ENCODE measurements at places on chromosomes 13 and 19.

- DNase-seq: no peak
These were observed 339.0 kb downstream of the DCT start for GRCh38 chr13:94140511-94140910.

GRCh38 chr19:38763795-38764220 lies 9.5 kb downstream of the LGALS7 start:
- DNase-seq: peak; percentile 41

- no peak for DNase-seq
These were observed 16.6 kb downstream of the VRK3 start for GRCh38 chr19:50008532-50008931.

GRCh38 chr13:20127262-20127561 lies 33.6 kb downstream of the GJA3 start:
- DNase-seq: peak; percentile 9

DNA sequence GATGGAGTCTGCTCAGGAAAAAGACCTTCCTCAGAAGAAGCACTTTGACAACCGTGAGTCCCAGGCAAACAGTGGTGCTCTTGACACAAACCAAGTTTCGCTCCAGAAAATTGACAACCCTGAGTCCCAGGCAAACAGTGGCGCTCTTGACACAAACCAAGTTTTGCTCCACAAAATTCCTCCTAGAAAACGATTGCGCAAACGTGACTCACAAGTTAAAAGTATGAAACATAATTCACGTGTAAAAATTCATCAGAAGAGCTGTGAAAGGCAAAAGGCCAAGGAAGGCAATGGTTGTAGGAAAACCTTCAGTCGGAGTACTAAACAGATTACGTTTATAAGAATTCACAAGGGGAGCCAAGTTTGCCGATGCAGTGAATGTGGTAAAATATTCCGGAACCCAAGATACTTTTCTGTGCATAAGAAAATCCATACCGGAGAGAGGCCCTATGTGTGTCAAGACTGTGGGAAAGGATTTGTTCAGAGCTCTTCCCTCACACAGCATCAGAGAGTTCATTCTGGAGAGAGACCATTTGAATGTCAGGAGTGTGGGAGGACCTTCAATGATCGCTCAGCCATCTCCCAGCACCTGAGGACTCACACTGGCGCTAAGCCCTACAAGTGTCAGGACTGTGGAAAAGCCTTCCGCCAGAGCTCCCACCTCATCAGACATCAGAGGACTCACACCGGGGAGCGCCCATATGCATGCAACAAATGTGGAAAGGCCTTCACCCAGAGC lies 16.2 kb upstream of the ZNF544 start:
- no peak for DNase-seq

DNA sequence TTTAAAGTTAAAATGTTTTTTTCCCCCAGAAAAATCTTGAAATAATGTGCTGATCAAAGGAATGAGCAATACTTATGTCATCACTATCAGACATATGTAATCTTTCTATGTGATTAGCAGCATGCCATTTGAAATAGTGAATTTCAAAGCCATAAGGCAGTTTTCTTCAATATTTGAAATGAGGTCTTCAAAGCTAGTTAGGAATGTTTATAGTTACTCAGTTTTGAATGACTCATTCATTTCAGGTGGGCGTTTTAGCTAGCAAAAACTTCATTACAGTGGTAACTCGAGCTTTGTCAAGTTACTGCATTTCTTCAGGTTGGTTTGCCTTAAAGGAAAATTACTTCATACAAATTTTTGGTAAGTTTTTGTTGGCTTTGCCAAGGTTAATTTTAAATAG lies 102.1 kb downstream of the ATP8A2 start:
- no peak for DNase-seq

GRCh38 chr19:48400018-48400742 lies 6.7 kb downstream of the GRIN2D start:
- peak; percentile 50 for DNase-seq

GRCh38 chr13:89454681-89455080 lies 1783.5 kb downstream of the SLITRK5 start:
- DNase-seq: no peak

- no peak for DNase-seq
These were observed 115.6 kb downstream of the IRS2 start for GRCh38 chr13:109670776-109671175.

GRCh38 chr13:42574435-42575311 lies 721 bp downstream of the TNFSF11 start:
- DNase-seq: no peak

DNA sequence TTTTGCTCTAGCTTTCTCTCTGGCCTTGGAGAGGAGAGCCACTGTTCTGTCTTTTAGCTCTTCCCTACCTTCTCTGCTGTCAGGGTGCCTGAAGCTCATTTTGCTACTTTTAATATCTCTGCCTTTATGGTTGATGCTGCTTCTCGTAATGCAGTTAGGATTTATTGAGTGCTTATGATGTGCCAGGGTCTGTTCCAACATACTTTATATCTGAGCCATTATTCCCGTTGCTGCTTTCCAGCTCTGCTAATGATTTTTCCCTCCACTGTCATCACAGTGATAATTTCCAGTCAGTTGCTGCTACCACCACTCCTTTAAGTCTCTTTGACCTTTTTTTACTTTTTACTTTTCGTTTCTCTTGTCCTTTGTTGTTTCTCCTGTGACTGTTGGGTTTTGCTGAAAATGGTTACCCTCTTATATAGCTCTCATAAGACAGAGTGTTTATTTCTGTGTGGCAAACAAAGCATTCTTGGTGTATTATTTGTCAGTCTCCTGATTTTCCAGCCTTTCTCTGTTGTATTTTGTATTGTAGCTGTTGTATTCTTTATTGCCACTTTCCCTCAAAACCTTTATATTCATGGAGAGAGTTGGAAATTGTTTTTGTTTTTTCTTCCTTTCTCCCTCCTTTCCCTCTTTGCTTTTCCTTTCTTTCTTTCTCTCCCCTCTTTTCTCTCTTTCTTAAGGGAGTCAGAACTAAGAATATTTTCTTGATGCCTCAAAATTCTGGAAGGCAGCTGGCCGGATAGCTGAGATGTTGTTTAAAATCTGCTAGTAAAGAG lies 37.4 kb downstream of the COG6 start:
- DNase-seq: no peak

GRCh38 chr19:3108775-3109174 lies 14.6 kb downstream of the GNA11 start:
- peak; percentile 52 for DNase-seq

DNA sequence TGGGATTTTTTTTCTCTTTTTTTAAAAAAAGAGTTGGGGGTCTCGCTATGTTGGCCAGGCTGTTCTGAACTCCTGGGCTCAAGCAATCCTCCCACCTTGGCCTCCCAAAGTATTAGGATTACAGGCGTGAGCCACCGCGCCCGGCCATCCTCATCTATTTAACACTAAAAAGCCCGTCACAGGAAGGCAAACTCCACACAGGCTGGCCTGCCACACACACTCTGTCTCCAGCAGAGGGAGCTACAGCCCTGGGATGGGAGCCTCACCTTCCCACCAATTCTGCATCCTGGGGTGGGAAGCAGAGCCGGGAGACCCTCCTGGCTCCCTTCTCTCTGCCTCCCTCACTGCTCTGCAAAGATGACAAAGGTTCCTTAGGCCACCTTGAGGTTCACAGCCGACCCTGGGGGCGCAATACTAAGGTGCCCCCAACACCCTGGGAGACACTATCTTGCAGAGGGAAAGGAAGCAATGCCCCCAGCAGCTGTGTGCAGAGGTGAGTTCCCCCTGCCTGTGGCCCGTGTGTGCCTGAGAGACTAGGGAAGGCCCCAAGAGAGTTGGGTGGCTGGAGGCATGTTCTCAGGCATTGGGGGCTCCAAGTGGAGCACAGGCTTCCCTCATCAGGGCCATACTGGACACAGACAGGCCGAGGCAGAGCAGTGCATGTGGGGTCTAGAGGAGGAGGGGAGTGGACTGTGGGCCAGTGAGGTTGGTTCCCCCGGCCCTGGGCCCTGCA lies 27.4 kb upstream of the TIMM44 start:
- DNase-seq: peak; percentile 47

- peak; percentile 68 for DNase-seq
These were observed at the start of gene PLPPR2 for GRCh38 chr19:11355160-11356073. PLPPR2 (plus strand) TSS chr19:11355432; CDS start chr19:11357674, 2,242 bp downstream.

Measured in HepG2 (cell line).